ENCODE measurements at places on chromosomes 12 and 14.

DNA sequence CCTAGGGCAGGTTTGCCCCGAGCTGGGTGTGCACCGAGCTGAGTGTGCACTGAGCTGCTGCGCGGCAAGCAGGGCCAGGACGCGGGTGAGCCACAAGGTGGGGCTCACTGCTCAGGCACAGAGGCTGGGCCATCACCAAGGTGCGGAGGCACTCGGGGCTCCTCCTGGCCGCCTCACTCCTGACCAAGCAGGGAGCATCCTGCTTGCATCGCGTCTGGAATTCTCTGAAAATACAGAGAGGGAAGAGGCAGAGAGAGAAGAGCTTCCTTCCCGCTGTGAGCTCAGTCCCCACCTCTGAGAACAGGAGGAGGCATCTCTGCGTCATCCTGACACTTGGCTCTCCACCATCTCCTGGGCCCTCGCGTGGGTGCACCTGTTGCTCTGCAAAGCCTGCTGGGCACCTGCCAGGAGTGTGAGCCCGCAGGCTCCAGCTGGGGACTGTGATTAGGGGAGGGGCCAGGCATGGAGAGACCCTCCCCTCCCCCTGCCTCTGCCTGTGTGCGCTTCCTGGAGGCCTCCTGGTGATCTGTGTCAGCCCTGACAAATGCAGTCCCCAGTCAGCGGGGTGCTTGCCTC is 116.3 kb downstream of the GLT1D1 start:
- DNase-seq = no peak

GRCh38 chr12:41250748-41251147 is 62.6 kb downstream of the PDZRN4 start:
- no peak for DNase-seq

- no peak for DNase-seq
These were observed 1367.3 kb upstream of the FLRT2 start for GRCh38 chr14:84162633-84163032.

DNA sequence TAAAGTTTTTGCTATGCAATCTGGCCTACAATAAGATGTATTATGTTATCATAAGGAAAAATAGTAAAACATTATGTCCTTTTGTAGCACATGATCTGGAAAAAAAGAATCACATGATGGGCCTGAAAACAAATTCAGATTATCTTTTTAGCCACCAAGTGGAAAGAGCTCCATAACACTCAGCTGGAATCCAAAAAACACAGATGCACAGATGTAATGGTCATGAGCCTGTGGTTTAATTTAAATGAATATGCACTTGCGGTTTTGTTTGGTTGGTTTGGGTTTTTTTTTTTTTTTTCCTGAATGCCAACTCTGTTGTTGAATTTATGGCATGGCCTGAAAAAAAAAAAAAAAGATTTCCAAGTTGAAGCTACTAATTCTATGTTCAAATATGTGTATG is 4.1 kb downstream of the KCNC2 start:
- DNase-seq = no peak

DNA sequence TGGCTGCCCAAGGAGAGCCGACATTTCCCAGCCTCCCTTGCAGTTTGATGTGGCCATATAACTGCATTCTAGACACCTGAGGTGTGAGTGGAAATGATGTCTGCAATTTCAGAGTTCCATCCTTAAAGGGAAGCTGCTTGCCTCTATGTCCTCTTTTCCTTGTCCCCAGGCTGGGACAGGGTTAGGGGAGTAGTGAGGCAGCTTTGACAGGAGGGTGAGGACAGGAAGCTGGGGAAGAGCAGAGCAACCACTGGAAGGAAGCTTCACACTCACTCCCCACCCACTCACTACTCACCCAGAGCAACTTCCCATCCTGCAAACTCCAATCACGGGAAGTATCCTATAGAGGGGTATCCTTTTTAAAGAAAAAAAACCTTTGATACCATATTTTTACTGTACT is 28.9 kb upstream of the LTA4H start:
- no peak for DNase-seq

- DNase-seq = no peak
These were observed 685 bp downstream of the GRIN2B start for GRCh38 chr12:13980538-13981295.

DNA sequence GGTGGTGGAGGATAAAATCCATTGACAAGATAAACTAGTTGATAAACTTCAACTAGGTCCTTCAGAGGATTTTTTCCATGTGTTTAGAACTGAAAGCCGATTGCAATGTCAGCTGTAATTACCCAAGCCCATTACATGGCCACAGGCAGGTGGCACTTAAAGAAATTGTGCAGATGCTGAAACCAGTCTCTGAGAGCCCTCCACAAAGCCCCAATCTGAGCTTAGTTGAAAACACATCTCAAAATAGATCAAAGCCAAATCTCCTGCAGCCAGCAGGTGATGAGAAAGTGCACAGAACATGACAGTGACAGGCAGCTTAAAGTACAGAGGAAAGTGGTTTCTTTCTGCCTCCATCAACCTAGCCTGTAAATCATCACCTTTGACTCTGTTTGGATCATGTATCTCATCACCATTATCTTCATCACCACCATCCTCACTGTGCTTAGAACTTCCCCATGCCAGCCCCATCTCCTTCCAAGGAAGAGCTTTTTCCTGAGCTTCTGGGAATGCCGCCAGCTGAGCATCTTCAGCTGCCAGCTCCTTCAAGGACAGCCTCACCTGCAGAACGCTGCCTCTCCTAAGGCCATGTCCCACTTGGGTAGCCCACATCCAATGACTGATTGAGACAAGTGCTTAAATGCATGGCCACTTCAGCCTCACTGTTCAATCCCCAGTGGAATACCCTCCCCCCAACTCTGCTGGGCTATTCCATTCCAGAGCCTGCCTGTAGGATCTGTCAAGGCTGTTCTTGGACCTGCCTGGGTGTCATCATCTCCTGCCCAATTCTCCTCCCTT is 219.5 kb upstream of the TMEM132C start:
- no peak for DNase-seq

GRCh38 chr14:87934185-87934584 is 58.8 kb downstream of the GALC start:
- DNase-seq = no peak

GRCh38 chr14:20690848-20691640 is 2.5 kb downstream of the ANG start:
- peak; percentile 78 for DNase-seq

DNA sequence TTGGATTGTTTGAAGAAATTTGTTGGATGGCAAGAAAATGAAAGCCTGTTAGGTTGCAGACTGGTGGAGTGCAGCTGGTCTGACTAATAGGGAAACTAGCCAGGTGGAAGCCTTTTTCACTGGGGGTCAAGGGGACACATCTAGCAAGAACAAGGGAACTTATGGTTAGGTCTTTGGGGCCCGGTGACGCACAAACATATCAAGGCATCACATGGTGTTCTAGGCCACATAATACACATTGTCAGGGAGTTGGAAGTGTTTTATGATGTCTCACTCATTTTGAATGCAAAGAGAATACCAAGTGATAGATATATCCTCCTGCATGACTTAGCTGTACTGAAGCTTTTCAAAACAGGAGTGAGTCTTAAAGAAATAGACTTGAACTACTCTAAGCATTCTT is 351.2 kb downstream of the KCNH5 start:
- DNase-seq = no peak

- DNase-seq = no peak
These were observed 32.8 kb downstream of the RASAL1 start for GRCh38 chr12:113102811-113103210.

- no peak for DNase-seq
These were observed 1.7 kb downstream of the EMP1 start for GRCh38 chr12:13198241-13198640.

GRCh38 chr12:46150735-46151134 is 118.1 kb downstream of the SLC38A1 start:
- DNase-seq = no peak

DNA sequence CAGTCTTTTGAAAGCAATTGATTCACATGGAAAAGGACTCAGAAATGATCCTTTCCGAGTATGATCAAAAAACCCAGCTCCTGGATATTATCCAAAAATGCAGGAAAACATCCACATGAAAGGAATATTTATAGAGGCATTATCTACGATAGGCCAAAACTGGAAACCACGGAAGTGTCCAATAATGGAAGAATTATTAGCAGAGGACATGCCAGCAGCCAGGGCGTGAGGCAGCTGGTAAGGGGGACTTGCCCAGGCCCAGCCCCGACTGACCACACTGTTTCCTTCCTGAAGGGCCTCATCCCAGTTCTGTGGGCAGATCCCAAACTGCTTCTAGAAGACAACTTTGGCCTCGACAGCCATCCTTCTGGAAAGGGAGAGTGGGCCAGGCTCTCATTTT is 20.5 kb downstream of the ACTN1 start:
- no peak for DNase-seq

GRCh38 chr12:131003716-131004045 is 50.0 kb downstream of the ADGRD1 start:
- DNase-seq = no peak

- DNase-seq = no peak
These were observed 11.2 kb upstream of the LRP1-AS start for GRCh38 chr12:57158665-57159064.
